Colonic mucosa (tissue), 4 donors: ENCODE measurements at places on chromosomes 4 and X. TPM values are rescaled to one million over a fixed set of nuclear protein-coding genes. Genes with fewer than 3 reads are reported as not detected.

AKAP4 gene
- total RNA-seq, result not detected

MEPE gene
- total RNA-seq, result not detected

SPP1 gene
- total RNA-seq, result 11.6 TPM

HTR2C gene
- total RNA-seq, result not detected

TLR7 gene
- 0.27 TPM for total RNA-seq

CENPE gene
- 9.8 TPM for total RNA-seq

STOX2 gene
- total RNA-seq, result 2.5 TPM

AFM gene
- 0.27 TPM for total RNA-seq

HELT gene
- not detected for total RNA-seq

PAGE4 gene
- not detected for total RNA-seq

PRSS12 gene
- total RNA-seq, result 20.1 TPM

NAP1L3 gene
- 1.4 TPM for total RNA-seq

LNX1 gene
- 9.7 TPM for total RNA-seq

USP17L18 gene
- not detected for total RNA-seq

MAGED4 gene
- total RNA-seq, result 1.8 TPM

RPL39 gene
- 1,267 TPM for total RNA-seq

SHISA3 gene
- 1.1 TPM for total RNA-seq

RPS6KA6 gene
- total RNA-seq, result 11.9 TPM

PDS5A gene
- total RNA-seq, result 63.8 TPM

FRMPD4 gene
- 0.02 TPM for total RNA-seq

DGKK gene
- total RNA-seq, result not detected

MFAP3L gene
- total RNA-seq, result 4.7 TPM

MID1 gene
- 44.9 TPM for total RNA-seq

ADH7 gene
- not detected for total RNA-seq

ADGRA3 gene
- 34.8 TPM for total RNA-seq

SLC10A4 gene
- not detected for total RNA-seq

MAGEA12 gene
- not detected for total RNA-seq

ANKRD50 gene
- 14.0 TPM for total RNA-seq

ATOH1 gene
- total RNA-seq, result 73.7 TPM

SCD5 gene
- 4.4 TPM for total RNA-seq
